GM12878 (cell line): ENCODE measurements at places on chromosomes 11 and 22.
A peak's percentile ranks its signal among the peaks of the same experiment; 100 is the strongest.

GRCh38 chr11:45294499-45294898 lies 8.4 kb upstream of the SYT13 start:
- no peak for DNase-seq

- DNase-seq: no peak
Measured at GRCh38 chr11:72704028-72704782, 30.0 kb upstream of the PDE2A start.

- DNase-seq: no peak
Measured at GRCh38 chr11:107136892-107137291, 118.6 kb upstream of the GUCY1A2 start.

- no peak for DNase-seq
Measured at GRCh38 chr11:76269661-76270261, 63.5 kb upstream of the WNT11 start.

DNA sequence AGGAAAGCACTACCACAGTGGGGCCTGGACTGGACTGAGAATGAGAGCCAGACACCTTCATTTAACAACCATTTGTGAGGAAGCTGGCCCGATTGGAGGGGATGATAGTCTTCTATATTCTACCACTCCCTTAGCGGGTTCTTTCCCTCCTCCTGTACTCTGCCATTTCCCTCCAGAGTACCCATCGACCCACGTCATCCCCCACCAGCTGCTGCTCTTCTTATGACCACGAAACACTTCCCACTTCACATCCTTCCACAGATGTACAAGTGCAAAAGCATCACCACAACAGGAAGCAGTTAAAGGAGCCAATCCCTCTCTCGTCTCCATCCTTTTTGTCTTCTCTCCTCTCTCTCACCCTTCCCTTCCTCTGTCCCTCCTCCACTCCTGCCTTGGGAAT lies 18.0 kb upstream of the UBASH3B start:
- DNase-seq: no peak

GRCh38 chr11:35090125-35090524 lies 48.8 kb upstream of the CD44 start:
- no peak for DNase-seq

- DNase-seq: no peak
Measured at GRCh38 chr11:75334976-75335375, 16.5 kb downstream of the ARRB1 start.

DNA sequence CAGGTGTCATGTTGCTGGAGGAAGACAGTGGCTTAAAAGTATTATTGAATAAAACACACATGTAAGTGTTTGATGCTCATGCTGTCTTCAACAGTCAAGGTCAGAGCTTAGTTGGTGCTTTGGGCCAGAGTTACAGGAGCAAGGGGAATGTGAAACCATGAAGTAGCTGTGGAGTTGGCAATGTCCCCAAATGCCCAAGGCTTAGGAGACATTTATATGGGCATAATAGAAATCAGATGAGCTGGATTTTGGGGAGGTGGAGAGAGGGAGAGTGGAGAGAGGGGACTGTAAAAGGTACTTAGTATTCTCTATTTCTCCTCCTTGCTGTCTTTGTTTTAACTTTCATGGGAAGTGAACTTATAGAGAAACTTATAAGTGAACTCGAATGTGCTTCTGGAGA lies 407.8 kb downstream of the ETS1 start:
- DNase-seq: no peak

DNA sequence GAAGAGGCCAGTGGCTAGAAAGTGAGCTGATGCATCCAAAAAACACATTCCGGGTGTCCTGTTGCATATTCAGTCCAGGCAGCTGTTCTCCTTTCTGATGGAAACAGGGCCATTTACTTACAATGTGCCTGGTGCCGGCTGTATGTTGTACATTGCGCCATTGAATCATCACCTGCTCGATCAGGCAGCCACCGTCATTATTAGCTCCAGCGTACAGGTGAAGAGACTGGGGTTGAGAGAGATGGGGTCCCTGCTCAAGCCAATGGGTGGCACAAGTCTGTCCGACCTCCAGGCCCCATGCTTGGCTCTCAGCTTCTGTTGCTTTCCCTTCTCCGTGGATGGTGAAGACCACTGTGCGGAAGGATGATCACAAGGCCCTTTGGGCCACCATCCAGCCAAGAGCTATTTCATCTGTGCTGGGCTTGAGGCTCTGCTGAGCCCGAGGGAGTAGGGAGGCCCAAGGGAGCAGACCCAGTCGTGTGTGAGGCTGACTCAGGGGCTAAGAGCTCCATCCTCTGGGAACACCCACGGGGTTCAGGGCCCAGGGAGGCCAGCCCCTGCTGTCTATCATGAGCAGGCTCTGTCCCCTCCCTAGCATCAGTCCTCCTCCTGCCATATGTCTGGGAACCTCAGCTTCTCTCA lies 20.7 kb upstream of the EMID1 start:
- no peak for DNase-seq

GRCh38 chr11:118900535-118901384 lies 17.1 kb downstream of the CXCR5 start:
- no peak for DNase-seq

- no peak for DNase-seq
Measured at GRCh38 chr22:32317524-32317923, 40.1 kb upstream of the RFPL3 start.

GRCh38 chr22:44186737-44187136 lies 6.0 kb downstream of the PARVG start:
- DNase-seq: no peak

DNA sequence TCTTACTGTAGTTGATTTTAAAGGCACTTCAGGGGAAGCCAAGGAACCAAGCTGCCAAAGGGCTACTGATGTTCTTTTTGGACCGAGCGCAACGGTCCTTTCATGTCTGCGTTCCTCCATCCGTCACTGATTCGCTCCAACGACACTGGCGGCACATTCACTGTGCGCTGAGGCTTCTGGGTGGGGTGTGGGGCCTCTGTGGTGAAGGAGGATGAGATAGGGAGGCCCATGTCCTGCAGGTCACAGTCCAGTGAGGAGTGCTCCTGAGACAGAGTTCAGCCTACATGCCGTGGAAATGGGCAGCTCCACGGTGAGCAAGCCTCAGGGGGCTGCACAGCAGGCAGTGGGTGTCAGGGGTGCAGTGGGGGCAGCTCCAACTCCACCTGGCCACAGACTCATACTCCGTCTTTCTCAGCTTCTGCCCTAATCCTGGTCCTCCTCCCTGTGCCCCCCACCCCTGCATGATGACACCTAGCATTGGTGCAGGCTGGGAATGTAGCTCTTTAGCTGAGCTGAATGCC lies 87.8 kb upstream of the SHANK2 start:
- DNase-seq: no peak

- DNase-seq: no peak
Measured at GRCh38 chr22:42608136-42608822, 6.4 kb downstream of the POLDIP3 start.

GRCh38 chr11:17989306-17989705 lies 23.5 kb downstream of the SERGEF start:
- DNase-seq: no peak

DNA sequence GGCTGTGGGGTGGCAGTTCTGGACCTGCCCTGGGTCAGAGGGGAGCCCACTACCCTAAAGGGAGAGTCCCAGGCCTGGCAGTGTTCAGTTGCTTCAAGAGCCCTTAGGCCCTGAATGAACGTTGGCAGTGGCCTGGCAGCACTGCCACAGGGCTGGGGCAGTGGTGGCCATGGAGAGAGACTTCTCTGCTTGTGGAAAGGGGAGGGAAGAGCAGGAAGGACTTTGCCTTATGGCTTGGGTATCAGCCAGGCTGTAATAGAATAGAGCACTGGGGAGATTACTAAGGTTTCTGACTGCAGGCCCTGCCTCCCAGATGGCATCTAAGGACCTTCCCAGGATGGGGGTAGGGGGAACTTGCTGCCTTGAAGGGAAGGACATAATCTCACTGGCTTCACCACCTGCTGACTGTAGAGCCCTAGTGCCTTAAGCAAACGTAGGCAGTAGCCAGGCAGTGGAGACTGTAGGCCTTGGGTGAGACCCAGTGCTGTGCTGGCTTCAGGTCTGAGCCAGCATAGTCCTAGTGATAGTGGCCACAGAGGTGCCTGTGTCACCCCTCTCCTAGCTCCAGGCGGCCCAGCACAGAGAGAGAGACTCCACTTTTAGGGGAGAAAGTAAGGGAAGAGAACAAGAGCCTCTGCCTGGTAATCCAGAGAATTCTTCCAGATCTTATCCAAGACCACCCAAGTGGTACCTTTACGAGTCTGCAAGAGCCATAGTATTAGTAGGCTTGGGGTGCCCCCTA lies 27.6 kb downstream of the PLA2G6 start:
- DNase-seq: no peak

DNA sequence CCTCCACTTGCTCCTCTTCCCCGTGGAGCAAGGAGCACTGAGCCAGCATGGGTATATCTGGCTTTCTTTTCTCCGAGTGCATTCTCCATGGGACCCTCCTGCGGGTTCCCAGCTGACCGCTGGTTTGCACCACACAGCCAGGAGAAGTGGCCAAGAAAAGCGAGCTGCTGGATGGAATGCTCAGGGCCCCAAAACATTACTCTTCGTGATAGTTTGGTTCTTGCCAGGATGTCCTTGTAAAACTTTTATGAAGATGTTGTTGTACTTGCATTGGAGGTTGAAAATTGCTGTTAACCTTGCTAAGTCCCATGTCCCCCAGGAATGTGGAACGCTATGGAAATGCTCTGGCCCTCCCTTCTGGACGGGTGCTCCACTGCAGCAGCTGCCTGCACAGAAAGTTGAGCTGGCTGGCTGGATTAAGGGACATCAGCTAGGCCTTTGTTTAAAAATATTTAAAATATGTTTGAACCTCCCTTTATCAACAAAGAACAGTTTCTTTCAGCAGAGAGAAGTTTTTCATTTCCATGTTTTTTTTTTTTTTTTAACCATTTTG lies 68.7 kb downstream of the ZNRF3 start:
- DNase-seq: no peak

GRCh38 chr22:44109416-44109815 lies 71.3 kb upstream of the PARVG start:
- no peak for DNase-seq

GRCh38 chr22:23072911-23073491 lies 2.7 kb downstream of the GNAZ start:
- DNase-seq: no peak

DNA sequence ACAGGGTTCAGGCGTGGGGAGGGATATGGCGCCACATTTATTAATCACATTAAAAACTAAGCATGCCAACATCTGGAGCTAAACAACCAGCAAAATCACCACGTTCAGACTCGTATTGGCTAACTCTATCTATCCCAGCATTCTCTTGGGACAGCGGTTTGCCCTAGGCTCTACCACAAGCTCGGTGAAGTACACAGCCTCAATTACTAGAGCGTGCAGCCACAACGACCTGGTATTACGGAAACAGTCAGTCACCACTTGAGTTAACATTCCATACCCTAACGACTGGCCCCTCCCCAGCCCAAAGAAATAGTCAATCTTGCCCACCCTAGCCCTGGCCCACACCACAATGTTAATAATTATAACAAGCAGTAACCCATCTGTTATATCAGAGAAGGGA lies 32.1 kb downstream of the APOL5 start:
- DNase-seq: peak; percentile 79

DNA sequence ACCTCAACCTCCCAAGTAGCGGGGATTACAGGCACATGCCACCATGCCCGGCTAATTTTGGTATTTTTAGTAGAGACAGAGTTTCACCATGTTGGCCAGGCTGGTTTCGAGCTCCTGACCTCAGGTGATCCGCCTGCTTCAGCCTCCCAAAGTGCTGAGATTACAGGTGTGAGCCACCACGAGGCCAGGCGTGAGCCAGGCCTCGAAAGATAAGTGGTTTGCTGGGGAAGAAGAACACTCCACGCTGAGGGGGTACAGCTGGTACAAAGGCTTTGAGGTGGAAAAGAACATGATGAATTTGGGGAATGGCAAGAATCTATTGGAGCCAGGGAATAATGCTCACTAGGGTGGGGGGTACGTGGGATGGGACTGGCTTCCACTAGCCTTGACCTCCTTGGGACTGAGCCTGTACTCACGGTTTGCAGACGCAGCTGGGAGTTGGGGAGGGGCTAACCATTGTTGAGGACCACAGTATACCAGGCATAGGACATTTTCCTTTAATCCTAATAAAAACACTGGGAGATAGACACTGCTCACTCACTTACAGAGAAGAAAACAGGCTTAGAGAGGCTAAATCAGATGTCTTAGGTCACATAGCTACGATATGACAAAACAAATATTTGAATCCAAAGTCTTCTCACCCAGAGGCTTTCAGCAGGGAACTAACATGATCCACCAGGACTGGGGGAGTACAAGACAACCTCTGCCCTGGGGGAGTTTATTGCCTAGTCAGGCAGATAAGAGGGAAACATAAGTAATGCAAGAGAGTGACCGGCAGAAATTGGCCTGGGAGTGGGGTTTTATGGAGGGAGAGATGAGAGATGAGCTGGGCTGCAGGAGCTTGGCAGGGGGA lies 4.9 kb downstream of the SLCO2B1 start:
- no peak for DNase-seq

- DNase-seq: no peak
Measured at GRCh38 chr11:66084821-66085475, 14.9 kb downstream of the PACS1 start.

DNA sequence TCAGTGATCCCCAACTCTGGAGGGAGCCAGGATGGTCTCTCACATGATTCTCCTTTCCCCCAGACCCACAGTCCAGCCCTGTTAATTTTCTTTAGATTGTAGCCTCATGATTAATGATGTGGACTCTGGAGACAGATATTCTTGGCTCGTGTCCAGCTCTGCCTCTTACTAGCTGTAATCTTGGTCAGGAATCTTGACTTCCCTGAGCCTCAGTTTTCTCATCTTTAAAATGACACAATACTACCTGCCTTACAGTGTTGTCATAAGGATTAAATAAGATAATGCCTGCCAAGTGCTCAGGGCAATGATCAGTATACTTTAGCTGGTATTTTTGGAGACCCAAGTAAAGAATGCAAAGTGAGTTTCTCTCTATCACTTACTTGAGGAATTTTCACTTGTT lies 60.0 kb downstream of the SPECC1L start:
- no peak for DNase-seq

GRCh38 chr22:17774206-17774925 lies at the start of gene BID:
BID (minus strand) TSS chr22:17774469; CDS start chr22:17750116, 24,353 bp downstream.
- DNase-seq: no peak

DNA sequence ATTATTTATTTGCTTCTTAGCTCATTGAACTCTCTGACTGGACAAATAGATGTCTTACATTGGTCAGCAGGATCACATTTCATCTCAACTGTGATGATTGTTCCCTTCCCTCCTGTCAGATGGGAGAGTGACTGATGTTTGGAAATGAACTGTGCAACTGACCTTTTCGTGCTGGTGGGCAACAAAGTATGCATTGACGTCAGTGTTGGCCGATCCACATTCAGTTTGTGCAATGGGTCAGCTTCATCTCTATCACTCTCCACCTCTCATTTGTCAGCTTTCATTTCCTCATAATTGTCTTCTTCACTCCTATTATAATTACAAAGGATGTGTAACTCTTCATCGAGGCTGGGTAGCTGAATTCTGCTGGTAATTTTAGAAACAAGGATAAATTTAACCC lies 71.3 kb downstream of the PPP2R1B start:
- DNase-seq: no peak

- no peak for DNase-seq
Measured at GRCh38 chr22:50220603-50221409, 20.0 kb downstream of the SELENOO start.

DNA sequence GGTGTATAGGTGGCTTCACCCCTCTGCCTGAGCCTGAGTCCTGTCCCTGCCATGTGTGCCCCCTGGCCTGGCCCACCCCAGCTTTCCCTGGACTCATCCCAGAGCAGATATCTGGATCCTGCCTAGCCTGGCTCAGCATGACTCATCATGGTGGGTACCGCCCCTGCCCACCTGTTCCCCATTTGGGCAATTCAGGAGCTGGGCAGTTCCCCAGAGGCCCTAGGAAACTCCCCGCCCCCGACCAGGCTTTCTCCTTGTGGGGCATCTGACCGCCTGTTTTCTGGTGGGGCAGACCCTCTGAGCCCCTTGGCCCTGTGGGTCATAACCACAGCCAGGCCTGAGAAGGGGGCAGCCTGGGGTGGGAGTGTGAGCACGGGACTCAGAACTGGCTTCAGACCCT lies 4.4 kb downstream of the TSPO start:
- no peak for DNase-seq
